ENCODE measurements at places on chromosomes 5 and 9.

- DNase-seq: no peak
These were observed 17.5 kb downstream of the ADRA1B start for GRCh38 chr5:159933531-159934485.

DNA sequence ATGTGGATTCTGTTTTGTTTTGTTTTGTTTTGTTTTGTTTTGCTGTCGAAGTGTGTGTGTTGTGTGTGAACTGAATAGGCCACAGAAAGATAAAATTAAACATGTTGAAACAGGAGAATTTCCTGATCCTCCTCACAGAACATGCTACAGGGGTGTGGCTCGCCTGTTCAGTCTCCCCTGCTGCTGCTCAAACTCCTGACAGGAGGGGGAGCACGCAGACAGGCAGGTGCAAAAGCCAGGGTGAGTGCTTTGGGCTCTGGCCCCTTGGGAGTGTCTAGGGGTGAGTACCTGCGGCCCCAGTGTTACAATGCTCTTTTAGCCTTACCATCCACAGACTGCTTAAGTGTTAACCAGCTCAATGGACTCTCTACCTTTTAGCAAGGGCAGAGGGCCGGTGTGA is 473.5 kb downstream of the MAT2B start:
- DNase-seq: no peak

GRCh38 chr9:129275626-129276247 is 97.7 kb upstream of the IER5L start:
- no peak for DNase-seq

- no peak for DNase-seq
These were observed 457.8 kb downstream of the RASEF start for GRCh38 chr9:82604947-82605656.

GRCh38 chr5:37844009-37844408 is 4.2 kb upstream of the GDNF start:
- no peak for DNase-seq

GRCh38 chr5:151068433-151069197 is 12.2 kb downstream of the TNIP1 start:
- DNase-seq: no peak

DNA sequence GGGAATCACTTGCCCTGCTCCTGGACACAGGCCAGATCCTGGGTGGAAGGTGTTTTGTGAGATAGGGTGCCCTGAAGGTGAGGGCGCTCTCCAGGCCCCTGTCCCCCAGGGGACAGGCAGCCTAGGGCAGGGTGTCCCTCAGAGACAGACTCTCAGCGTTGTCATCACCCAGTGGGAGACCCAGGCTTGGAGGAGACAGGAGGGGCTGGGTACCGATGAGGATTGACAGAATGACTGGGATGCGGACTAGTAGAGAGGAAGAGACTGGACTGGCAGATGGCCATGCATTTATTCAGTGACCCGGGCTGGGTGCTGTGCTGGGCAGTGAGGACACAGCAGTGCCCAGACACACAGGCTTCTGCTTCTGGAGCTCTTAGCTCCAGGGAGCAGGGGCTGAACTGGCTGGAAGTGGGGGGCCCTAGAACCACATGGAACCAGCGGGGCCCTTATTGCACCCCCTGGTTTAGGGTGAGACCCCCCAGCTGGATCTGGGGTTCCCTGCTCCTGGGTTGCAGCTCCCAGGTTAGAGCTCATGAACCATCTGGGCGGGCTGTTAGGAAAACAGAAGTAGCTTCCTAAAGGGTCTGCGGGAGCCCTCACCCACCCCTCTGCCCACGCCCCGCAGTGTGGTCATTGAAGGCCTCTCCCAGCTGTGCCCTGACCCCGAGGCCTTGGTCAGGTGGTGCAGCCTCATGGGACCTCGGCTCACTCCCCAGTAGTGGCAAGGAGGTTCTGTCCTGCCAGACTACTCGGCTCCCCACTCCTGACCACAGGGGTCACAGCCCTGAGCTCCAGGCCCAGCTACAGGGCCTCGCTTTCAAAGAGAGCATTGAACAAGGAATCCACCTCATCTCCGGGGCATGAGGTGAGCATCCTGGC is 116.7 kb upstream of the LMX1B start:
- DNase-seq: no peak

GRCh38 chr9:28318515-28318914 is 745.2 kb upstream of the C9orf72 start:
- DNase-seq: no peak

DNA sequence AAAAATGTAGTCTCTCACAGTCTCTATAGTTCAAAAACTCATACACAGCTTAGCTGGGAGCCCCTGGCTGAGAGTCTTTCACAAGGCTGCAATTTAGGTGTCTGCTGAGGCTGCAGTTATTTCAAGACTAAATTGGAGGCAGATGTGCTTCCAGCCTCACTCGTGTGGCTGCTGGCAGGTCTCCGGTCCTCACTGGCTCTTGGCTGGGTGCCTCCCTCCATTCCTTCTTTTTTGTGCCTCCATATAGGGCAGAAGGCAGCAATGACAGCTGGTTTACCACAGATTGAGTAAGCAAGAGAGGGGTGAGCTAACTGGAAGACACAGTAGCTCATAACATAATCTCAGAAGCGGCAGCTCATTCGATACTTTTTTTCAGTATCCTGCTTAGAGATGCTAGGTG is 2167.7 kb upstream of the WWC1 start:
- DNase-seq: no peak

- no peak for DNase-seq
These were observed 368.2 kb downstream of the HINT1 start for GRCh38 chr5:130796902-130797301.

DNA sequence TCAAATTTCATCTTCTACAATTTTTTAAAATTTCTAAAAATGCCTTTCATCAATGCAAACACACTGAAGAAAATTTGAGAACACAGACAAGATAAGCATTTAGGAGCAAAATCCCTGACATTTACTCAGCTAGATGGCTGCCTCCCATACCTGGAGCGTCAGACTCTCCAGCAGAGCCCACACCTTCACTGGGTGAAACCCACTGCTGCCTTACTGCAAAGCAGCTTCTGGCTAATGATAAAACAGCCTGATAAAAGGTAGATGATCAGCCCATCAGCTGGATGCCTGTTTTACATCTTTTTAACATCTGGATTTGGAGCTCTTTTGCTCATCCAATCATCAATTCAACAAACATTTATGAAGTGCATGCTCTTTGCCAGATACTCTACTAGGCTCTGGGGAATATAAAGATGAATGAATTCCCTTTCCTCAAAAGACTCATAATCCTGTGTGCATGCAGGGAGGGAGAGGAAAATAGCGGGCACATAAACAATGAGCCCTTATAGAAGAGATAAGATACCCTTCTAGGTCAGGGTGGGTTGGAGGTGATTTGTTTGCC is 271.2 kb downstream of the SAXO1 start:
- DNase-seq: no peak

DNA sequence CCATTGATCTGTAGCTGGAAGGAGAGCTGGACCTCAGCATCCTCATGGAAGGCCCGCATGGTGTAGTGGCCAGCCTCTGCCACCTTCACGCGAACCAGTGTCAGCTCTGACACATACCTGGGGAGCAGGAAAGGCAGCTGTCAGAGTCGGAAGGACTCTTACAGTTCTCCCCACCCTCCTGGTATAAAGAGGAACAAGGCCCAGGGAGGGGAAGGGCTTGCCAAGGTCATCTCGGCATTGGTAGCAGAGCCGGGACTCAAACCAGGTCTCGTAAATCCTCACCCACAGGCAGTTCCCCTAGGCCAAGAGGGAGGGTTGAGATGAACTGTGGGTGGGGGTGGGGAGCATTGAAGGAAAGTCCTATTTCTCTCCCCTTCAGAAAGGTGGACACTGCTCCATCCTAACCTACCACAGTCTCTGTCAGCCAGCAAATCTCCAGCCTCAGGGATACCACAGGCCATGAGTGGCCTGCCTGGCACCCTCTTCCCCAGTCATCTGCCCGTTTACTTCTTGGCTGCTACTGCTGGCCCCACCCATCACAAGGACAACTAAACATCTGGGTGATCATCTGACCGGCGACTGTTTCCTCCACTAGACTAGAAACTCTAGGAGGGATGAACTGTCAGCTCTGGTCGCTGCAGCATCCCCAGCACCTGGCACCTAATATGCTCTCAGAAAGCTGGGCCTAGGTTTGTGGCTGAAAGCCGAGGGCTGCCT is 23.5 kb downstream of the PDGFRB start:
- DNase-seq: no peak

DNA sequence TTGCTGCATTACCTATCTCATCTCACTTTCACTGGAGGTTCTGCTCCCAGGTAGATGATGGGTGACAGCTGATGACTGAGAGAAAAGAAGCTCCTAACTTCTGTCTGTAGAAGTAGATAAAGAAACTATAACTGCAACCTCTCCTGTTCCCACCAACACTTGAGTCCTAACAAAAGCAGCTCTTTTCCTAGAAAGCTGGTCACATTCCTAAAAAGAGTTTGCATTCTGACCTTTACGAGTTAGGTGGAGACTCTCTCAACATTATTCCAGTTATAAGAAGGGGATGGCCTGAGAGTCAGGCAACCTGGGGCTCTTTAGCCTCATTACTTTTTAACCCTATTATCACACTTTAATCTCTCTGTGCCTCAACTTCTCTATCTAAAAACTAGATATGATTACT is 8.9 kb upstream of the PCAT7 start:
- no peak for DNase-seq

DNA sequence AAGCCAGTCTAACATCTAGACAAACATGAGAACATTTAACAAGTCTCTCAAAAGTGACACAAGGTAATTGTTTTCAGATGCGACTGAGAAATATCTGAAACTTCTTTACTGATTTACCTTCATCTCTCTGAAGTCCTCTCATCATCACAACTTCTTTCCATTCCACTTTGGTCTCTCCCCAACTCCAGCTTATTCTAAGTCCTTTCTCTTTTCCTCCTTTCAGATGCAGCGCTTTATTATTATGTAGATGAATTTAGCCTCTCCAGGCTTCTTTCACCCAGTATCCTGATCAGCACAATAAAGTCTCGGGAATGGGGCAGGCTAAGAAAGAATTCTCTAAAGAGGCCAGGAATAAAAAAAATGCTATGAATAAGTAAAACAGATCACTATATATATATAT is 128.0 kb downstream of the KCTD16 start:
- DNase-seq: no peak

All from SW480 (cell line).